Mucosa of gallbladder (tissue), 1 donor: ENCODE measurements at places on chromosomes 1 and 21. TPM values are rescaled to one million over a fixed set of nuclear protein-coding genes. Genes with fewer than 3 reads are reported as not detected.

DNA sequence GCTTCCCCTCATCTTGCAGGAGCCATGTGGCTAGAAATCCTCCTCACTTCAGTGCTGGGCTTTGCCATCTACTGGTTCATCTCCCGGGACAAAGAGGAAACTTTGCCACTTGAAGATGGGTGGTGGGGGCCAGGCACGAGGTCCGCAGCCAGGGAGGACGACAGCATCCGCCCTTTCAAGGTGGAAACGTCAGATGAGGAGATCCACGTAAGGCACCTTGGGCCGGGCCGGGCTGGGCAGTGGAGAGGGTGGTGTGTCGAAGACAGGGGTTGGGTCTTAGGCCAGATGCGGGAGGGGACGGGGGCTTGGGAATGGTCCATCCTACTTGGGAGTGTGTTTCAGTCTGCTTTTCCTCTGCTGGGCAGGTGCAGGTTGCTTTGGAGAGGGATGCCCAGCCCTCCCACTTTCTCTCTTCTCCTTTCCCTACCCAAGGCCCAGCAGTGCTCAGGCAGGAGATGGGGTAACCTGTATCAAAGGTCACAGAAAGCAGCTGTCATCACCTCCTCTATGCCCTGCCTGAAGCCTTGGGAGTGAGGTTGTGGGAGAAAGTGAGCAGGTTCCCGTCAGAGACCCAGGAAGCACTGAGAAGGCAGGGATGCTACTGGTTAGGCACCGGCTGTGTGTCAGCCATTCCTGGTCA, 18.9 kb downstream of the EPHX1 start:
- DNase-seq, result no peak

DNA sequence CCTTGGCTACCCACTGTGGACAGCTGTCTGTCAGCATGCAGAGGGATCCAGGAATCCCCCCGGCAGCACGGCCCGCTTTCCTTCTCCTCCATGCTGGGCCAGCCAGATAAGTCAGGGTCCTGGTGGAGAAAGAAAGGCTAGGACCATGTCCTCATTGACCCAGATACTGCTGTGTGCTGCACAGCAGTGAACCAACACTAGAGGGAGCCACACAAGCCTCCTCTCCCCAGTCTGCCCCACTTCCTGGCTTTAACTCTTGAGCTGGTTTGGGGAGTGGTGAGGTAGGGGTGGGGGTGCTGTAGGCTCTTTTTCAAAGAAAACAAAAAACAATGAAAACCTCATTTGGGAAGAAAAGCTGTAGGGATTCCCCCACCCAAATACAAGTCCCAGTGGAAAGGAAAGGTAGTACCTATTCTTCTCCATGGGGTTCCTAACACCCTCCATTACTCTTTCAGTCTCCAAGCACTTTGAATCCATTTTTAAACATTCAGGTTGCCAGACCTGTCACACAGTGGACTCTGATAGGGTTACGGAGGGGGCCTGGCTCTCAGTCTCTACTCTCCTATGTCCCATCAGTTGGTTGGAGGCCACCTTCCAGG, 84.9 kb upstream of the CD1D start:
- no peak for DNase-seq

DNA sequence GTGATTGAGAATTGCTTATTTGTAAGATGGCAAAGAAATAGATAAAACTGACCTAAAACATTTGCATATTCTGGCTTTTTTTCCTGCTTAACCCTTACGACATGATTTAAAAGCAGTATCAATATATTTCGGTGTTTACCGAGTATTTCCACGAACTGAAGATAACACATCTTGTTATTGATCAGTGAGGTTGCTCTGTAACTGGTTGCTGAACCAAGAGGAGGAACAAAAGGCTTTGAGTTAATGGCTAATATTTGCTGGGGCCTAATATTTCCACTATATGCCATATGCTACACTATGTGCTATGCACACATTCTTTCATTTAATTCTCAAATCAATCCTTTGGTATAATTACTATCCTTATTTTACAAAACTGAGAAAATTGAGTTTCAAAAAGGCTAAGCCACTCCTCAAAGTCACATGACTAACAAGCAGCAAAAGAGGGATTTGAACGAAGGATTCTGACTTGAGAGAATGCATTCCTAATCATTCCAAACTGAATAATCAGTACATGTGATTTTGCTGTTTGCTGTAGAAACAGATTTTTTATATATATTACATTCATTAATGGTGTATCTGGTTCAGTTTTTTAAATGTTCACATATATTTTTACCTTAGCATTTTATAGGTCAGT, 346.0 kb downstream of the USP25 start:
- DNase-seq, result no peak

The LRRC39 gene
- 0.92 TPM for total RNA-seq

The UBL4B gene
- not detected for total RNA-seq

The RAB25 gene
- total RNA-seq, result 103 TPM

The PSEN2 gene
- 35.2 TPM for total RNA-seq

The HMGCL gene
- total RNA-seq, result 57.6 TPM

The KIF2C gene
- total RNA-seq, result 1.6 TPM
